ENCODE measurements at places on chromosomes 2 and 18. TPM values are rescaled to one million over a fixed set of nuclear protein-coding genes. Genes with fewer than 3 reads are reported as not detected.

CCDC102B gene
- total RNA-seq: 1.2 TPM

AGXT gene
- total RNA-seq: 1.7 TPM

CGREF1 gene
- 1.7 TPM for total RNA-seq

ANKRD29 gene
- 1.0 TPM for total RNA-seq

GRB14 gene
- total RNA-seq: 4.0 TPM

KIAA2012 gene
- total RNA-seq: not detected

GRCh38 chr18:46566111-46566510, 90.9 kb downstream of the LOXHD1 start:
- no peaks in the 10 kb centered on the region for H3K36me3 ChIP-seq
- no peak overlapping the region for H3K4me3 ChIP-seq
- no peak overlapping the region for H3K27ac ChIP-seq
- DNase-seq: no peak
- no peaks in the 10 kb centered on the region for H3K4me1 ChIP-seq

- H3K36me3 ChIP-seq: no peaks in the 10 kb centered on the region
- H3K27me3 ChIP-seq: no peaks in the 10 kb centered on the region
- H3K27ac ChIP-seq: no peak overlapping the region
- no peak for DNase-seq
Observed at GRCh38 chr2:44770221-44771195, 171.0 kb upstream of the SIX3 start.

GRCh38 chr2:106057206-106057605, 136.9 kb downstream of the UXS1 start:
- DNase-seq: no peak
- H3K36me3 ChIP-seq: no peaks in the 10 kb centered on the region
- no peak overlapping the region for H3K4me3 ChIP-seq

DNA sequence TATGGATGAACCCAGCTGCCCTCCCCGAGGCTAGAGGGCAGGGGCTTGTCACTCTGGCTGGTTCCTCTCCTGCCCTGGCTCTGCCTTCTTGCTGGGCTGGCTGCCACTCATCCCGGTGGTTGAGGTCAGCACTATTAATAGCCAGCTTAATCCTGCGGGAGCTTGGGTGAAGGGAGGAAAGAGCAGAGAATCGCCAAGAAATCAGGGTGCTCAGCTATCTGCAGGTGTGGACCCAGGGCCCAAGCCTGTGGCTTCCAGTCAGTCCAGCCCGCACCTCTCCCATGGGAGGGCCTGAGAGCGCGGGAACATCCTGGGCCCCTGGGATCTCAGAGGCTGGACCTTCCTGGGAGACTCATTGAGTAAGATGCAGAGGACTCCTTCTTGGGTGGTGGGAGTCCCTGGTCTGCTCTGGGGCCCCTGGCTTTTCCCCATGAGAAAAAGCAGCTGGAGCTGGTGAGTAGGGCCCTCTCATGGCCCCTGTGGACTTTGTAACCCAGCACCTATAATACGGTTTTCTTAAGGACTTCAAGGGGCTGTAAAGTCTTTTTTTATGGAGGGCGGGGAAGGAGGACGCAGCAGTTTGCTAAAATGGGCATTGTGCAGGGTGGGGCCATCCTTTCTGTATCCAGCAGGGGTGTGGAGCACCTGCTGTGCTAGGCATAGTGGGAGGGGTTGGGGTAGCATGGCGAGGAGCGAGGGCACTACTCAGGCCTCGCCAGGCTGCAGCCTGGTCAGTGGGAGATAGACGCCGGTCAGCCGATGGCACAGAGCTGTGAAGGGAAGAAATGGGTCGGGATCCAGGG, 27.4 kb upstream of the CNNM3 start:
- H3K36me3 ChIP-seq: no peaks in the 10 kb centered on the region
- peaks cover 29% of the 10 kb centered on the region for H3K4me1 ChIP-seq
- peak overlapping the region; percentile 31 for H3K4me3 ChIP-seq
- peak overlapping the region; percentile 88 for H3K27ac ChIP-seq
- no peaks in the 10 kb centered on the region for H3K27me3 ChIP-seq

DNA sequence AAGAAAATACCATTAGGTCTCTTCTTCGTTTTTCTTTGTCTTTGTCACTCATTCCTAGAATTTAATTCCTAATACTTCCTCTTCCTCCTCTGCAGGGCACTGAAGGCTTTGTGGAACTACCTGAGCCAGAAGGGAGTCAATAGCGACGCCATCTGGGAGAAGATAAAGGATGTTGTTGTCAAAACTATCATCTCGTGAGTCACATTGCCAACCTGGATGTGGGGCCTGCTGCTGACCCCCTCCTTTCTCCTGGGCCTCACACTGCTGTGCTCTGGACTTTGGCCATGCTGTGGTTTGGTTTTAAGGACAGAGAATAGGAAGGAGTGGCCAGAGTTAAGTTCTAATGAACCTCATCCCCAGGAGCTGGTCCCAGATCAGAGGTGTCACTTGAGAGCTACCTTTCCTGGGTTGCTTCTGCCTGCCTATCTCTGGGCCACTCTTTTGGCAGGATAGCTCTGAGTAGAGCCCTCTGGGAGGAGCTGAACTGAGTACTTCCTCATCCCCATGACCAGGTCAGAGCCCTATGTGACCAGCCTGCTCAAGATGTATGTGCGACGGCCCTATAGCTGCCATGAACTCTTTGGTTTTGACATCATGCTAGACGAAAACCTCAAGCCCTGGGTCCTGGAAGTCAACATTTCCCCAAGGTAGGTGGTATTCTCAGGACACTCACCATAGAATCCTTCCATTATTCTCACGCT, 33.1 kb upstream of the CYP27A1 start:
- no peaks in the 10 kb centered on the region for H3K4me1 ChIP-seq
- H3K27ac ChIP-seq: no peak overlapping the region
- no peaks in the 10 kb centered on the region for H3K36me3 ChIP-seq
- H3K4me3 ChIP-seq: no peak overlapping the region

GRCh38 chr2:832635-833034, 118.0 kb upstream of the SNTG2 start:
- H3K27me3 ChIP-seq: no peaks in the 10 kb centered on the region
- H3K36me3 ChIP-seq: no peaks in the 10 kb centered on the region
- no peak overlapping the region for H3K4me3 ChIP-seq
- no peak overlapping the region for H3K27ac ChIP-seq

- no peak overlapping the region for H3K27ac ChIP-seq
- H3K4me3 ChIP-seq: no peak overlapping the region
- DNase-seq: no peak
- H3K27me3 ChIP-seq: no peaks in the 10 kb centered on the region
- no peaks in the 10 kb centered on the region for H3K4me1 ChIP-seq
Observed at GRCh38 chr2:224220586-224221255, 181.2 kb downstream of the FAM124B start.

- DNase-seq: no peak
- no peak overlapping the region for H3K27ac ChIP-seq
- no peaks in the 10 kb centered on the region for H3K27me3 ChIP-seq
- no peaks in the 10 kb centered on the region for H3K36me3 ChIP-seq
- no peaks in the 10 kb centered on the region for H3K4me1 ChIP-seq
Observed at GRCh38 chr2:69701100-69701945, 40.6 kb upstream of the ANXA4 start.

DNA sequence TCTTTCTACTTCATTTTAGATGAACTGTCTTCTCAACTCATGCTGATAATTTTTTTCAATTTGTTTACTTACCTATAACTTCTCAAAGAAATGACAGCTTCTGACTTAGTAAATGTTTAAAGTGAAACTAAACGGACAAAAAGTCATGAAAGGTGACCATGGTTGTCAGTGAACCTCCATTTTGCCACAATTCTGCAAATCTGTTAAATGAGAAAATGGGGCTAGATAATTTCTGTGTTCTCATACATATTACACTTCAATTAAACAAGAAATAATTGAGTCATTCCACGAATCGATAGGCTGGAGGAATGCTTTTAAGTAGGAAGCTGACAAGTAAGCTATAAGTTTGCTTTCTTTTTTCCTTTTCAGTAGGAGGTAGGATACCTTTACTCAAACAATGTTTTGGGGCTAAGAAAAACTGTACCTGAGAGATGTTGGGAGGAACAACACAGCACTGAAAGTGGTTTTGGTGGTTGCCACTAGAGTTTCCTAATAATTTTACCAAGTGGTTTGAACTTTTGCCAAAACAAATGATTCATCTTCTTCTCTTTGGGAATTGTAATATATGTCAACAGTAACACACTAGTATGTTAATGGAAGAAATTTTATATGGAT, 17.1 kb downstream of the DYNAP start:
- H3K36me3 ChIP-seq: no peaks in the 10 kb centered on the region
- H3K27me3 ChIP-seq: no peaks in the 10 kb centered on the region
- no peak overlapping the region for H3K27ac ChIP-seq
- no peak for DNase-seq

- no peaks in the 10 kb centered on the region for H3K4me1 ChIP-seq
- DNase-seq: no peak
- no peak overlapping the region for H3K4me3 ChIP-seq
- no peak overlapping the region for H3K27ac ChIP-seq
Observed at GRCh38 chr2:138942466-138942865, 162.3 kb upstream of the NXPH2 start.

DNA sequence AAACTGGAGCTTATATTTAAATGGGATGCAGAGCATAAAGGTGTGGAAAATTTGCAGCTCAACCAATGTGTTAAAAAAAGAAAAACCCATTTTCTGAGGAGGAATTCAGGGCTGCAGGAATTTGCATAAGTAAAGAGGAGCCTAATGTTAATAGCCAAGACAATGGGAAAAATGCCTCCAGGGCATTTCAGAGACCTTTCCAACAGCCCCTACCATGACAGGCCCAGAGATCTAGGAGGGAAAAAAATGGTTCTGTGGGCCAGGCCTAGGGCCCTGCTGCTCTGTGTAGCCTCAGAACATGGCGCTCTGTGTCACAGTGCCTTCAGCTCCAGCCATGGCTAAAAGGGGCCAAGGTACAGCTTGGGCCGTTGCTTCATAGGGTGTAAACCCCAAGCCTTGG, 719.7 kb upstream of the ACVR2A start:
- no peaks in the 10 kb centered on the region for H3K27me3 ChIP-seq
- no peaks in the 10 kb centered on the region for H3K36me3 ChIP-seq
- H3K27ac ChIP-seq: no peak overlapping the region
- DNase-seq: no peak
- no peak overlapping the region for H3K4me3 ChIP-seq

DNA sequence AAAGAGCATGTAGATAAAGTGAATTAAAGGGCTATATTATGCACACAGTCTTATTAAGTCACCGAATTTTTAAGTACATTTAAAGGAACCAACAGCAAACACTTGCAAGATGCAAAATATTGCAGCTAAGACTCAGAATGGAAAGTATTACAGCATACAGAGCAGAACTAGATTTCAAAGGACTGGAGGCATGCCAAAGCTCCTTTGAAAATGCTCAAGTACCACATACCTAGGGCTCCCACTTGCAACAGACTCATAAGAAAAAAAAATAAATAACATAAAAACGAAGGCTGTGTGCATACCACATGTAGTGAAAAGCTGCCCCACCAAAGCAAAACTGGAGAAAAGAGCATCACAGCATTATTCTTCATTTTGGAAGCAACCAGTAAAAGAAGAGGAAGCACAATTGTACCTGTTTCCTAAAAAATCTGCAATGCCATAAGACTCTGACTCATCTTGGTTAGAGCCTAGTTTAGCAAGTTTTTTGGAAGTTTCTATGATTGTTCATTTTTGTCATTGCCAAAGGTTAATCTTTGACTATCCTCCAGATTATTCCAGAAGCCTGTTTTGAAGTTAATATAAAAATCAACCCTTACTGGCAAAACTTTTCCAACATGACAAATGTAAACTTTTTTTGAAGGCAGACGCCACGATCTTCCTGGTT, 306.0 kb upstream of the COL3A1 start:
- no peaks in the 10 kb centered on the region for H3K27me3 ChIP-seq
- H3K4me3 ChIP-seq: no peak overlapping the region
- H3K4me1 ChIP-seq: no peaks in the 10 kb centered on the region
- no peak overlapping the region for H3K27ac ChIP-seq
- H3K36me3 ChIP-seq: no peaks in the 10 kb centered on the region

- no peak for DNase-seq
- peaks cover 38% of the 10 kb centered on the region for H3K36me3 ChIP-seq
- H3K4me1 ChIP-seq: no peaks in the 10 kb centered on the region
- no peak overlapping the region for H3K4me3 ChIP-seq
- no peak overlapping the region for H3K27ac ChIP-seq
Observed at GRCh38 chr2:74895001-74895400, 61.1 kb downstream of the HK2 start.

- no peaks in the 10 kb centered on the region for H3K27me3 ChIP-seq
- H3K4me3 ChIP-seq: no peak overlapping the region
- no peaks in the 10 kb centered on the region for H3K36me3 ChIP-seq
Observed at GRCh38 chr2:109269706-109270504, 140.9 kb downstream of the SH3RF3 start.

DNA sequence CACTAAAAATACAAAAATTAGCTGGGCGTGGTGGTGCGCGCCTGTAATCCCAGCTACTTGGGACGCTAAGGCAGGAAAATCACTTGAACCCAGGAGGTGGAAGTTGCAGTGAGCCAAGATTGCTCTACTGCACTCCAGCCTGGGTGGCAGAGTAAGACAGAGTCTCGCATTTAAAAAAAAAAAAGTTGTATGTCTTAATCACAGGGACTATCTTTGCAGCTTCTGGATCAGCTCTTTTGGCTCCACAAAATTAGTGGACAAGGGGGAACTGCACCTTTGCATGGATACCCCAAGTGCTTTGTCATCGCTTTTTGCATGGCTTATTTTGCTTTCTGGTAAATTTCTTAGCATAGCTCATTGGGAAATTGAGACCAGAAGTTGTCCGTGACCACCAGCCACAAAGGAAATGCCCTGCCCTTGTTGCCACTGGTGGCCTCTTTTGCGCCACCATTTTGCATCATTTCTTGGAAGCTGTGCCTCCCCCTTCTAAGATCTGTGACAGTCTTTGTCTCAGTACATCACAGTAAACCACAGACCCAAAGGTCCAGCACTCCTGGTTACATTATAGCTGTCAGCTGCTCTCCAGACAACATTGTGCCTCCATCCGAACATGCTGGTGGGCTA, 43.9 kb upstream of the PCBP1 start:
- no peak overlapping the region for H3K27ac ChIP-seq
- no peak for DNase-seq
- H3K27me3 ChIP-seq: no peaks in the 10 kb centered on the region
- H3K36me3 ChIP-seq: no peaks in the 10 kb centered on the region
- no peak overlapping the region for H3K4me3 ChIP-seq
- peaks cover 29% of the 10 kb centered on the region for H3K4me1 ChIP-seq

DNA sequence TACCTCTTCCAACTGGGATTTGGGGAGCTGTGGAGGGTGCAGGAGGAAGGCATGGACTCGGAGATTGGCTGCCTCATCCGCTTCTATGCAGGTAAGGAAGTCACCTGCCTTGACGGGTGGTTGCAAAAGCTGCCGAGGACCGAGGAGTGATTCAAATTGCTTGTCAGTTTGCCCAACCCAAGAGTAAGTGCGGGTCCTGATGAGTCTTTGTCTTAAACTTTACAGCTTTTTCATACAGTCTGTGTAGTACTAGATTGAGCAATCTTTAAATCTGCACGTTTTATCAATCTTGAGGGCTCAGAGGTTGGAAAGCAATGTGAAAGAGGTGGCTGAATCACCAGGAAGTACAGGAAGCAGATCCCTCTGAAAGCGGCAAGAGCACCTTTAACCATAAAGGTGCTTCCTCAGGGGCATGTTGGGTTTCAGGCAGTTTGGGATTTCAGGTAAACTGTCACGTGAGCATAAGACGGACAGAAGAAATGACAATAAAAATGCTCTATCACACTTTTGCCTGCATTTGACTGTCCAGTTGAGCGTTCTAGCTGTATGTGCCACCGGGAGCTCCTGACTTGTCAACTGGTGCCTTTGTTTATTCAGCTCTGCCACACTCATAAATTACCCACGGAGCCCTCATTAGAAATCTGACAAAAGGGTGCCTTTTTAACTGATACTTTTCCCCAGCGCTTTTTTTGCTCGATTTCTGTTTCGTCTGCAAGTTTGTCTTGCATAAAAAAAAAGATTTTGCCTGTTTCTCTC, 2.0 kb downstream of the PHLPP1 start:
- H3K4me3 ChIP-seq: peak overlapping the region; percentile 72
- H3K4me1 ChIP-seq: peaks cover 42% of the 10 kb centered on the region
- no peaks in the 10 kb centered on the region for H3K36me3 ChIP-seq
- H3K27ac ChIP-seq: peak overlapping the region; percentile 93
- H3K27me3 ChIP-seq: no peaks in the 10 kb centered on the region
